ENCODE measurements at places on chromosomes 3 and 15. TPM values are rescaled to one million over a fixed set of nuclear protein-coding genes. Genes with fewer than 3 reads are reported as not detected.

The GTF2E1 gene
- 13.2 TPM for polyA plus RNA-seq

The GOLGA6L7 gene
- not detected for polyA plus RNA-seq

The CPNE4 gene
- 0.24 TPM for polyA plus RNA-seq

The TEX9 gene
- polyA plus RNA-seq, result 2.6 TPM

The GNAT1 gene
- polyA plus RNA-seq, result not detected

The PLA2G4B gene
- 8.6 TPM for polyA plus RNA-seq

DNA sequence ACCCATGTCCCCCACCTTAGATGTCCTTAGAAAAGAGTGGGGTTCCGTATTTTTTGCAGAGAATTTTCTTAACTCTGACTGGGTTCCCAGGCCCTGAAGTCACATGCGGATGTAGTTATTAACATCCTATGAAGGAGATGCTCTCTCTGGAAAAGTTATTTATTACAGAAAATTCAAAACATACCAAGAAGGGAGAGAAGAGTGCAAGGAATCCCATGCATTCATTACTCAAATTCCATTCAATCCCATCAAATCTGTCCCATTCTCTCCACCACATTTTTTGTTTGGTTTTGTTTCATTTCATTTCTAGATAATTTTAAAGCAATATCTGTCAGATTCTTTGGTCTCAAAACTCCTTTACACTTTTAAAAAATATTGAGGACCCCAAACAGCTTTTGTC is 34.3 kb upstream of the ANKRD34C start:
- no peaks in the 10 kb centered on the region for H3K36me3 ChIP-seq
- no peak for DNase-seq
- H3K27ac ChIP-seq, result no peak overlapping the region
- H3K27me3 ChIP-seq, result no peaks in the 10 kb centered on the region

DNA sequence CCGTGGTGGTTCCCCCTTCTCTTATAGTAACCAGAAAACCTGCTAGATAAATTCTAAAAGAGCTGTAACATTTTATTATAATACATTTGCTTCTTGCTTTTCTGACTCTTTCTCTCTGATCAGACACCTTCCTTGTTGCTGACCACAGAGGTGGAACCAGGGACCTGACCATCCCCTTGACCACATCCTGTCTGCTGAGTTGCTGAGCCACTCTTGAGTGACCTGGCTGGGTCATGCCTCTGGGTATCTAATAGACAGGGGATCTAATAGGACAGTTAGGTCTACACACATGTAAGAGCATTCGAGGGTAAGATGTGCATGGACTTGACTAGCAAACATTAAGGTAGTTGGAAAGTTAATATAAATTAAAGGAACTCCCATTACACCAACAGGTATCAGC is 22.8 kb upstream of the TRIM59 start:
- H3K4me1 ChIP-seq, result peaks cover 18% of the 10 kb centered on the region
- no peak overlapping the region for H3K27ac ChIP-seq
- H3K27me3 ChIP-seq, result no peaks in the 10 kb centered on the region
- H3K36me3 ChIP-seq, result no peaks in the 10 kb centered on the region
